ENCODE measurements at places on chromosomes 13 and 19.

GRCh38 chr19:49829721-49830120, 11.6 kb downstream of the MED25 start:
- DNase-seq = no peak

- DNase-seq = no peak
These were observed 218.7 kb downstream of the DNAJC15 start for GRCh38 chr13:43242040-43242439.

- DNase-seq = no peak
These were observed 5.2 kb upstream of the PLIN4 start for GRCh38 chr19:4523306-4524110.

DNA sequence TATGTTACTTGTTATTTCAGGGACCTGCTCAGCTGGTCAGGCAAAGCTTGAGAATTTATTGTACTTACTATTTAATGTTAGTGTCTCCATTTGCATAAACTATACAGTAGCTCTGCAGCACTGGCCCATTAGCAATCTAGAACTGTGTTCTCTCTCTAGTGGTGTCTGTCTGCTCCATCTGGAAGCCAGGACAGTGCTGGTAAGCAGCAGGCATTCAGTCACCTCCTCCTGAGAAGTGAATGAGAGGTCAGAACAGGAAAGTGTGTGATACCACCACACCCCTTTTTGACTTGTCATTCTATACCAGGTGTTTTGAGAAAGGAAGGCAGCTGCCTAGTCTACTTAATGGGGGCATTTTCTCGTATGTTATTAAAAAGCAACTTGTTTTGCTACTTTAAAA, 3.9 kb downstream of the COG3 start:
- DNase-seq = no peak

- DNase-seq = no peak
These were observed 70.0 kb downstream of the CHST8 start for GRCh38 chr19:33691736-33692135.

- no peak for DNase-seq
These were observed 85.4 kb upstream of the GPR183 start for GRCh38 chr13:99392470-99393135.

DNA sequence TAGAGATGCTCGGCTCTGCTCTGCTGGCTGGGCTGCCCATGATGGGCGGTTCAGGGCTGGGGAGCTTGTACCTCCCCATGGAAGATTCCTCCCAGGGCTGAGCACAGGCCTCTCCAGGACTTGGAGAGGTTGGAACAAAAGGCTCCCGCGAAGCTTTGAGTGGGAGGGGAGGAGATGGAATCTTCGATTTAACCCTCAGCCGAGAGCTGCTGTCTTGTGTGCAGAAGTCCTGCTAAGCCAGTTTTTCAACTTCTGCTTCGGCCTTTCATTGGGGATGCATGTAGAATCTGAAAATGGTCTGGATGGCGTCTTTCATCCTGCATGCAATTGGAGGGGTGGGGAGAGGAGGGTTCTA, 163.3 kb downstream of the KDM4B start:
- no peak for DNase-seq

- DNase-seq = no peak
These were observed 9.5 kb upstream of the AMER2 start for GRCh38 chr13:25181597-25181996.

GRCh38 chr13:114283576-114283975, 2.2 kb downstream of the UPF3A start:
- DNase-seq = no peak

GRCh38 chr13:78700121-78700910, 41.4 kb upstream of the OBI1 start:
- no peak for DNase-seq

- no peak for DNase-seq
These were observed 95.5 kb upstream of the KLHL1 start for GRCh38 chr13:70203661-70204229.

DNA sequence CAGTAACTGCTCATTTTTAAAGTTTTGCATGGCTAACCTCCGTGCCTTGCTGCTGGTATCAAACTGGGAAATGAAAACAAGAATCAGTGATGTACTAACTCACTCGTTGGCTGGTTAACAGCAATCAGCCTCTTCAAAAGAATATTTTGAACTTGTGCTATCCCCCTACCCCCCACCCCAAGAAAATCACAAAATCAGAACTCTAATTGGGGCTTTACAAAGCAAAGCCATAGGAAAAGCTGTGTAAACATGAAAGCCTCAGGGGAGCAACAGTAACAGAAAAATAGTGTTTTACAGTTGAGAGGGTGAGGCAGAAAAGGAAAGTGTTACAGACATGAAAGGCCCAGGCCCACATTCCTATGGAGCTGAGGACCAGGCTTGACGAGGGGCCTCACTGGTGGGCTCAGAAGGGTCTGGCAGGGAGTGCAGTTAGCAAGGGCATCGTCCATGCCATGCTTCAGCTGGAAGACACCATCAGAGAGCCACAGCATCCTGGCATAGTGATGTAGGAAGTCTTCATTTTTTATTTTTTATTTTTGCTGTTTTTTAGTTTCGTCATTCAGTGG, 217.6 kb downstream of the PCCA start:
- DNase-seq = no peak

DNA sequence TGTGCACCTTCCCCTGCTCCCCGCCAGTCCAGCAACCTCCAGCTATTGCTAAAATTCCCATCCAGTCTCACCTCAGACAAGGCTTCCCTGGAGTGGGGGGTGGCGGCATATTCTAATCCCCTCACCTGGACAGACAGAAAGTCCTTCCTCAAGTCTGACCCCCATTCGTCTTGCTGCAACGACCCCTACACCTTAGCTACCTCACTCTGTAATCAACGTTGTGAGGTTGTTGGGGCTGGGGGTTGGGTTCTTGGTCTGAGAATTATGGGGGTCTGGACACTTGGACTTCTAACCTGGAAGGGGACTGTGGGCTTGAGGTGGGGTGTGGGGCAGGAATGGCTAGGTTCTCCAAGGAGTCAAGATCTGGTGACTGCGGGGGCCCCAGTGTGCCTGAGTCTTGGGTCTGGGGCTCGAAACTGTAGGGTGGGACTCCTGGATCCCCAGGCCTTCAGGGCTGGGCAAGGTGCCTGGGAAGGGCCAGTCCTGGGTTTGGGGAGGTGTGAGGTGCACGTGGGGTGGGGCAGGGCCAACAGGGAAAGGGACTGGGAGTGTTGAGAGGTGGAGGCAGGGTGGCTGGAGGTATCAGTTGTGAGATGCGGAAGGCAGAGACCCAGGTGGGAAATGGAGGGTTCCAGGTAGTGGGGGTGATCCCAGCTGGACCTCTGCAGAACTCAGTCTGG, 1.3 kb downstream of the FOXA3 start:
- DNase-seq = no peak

DNA sequence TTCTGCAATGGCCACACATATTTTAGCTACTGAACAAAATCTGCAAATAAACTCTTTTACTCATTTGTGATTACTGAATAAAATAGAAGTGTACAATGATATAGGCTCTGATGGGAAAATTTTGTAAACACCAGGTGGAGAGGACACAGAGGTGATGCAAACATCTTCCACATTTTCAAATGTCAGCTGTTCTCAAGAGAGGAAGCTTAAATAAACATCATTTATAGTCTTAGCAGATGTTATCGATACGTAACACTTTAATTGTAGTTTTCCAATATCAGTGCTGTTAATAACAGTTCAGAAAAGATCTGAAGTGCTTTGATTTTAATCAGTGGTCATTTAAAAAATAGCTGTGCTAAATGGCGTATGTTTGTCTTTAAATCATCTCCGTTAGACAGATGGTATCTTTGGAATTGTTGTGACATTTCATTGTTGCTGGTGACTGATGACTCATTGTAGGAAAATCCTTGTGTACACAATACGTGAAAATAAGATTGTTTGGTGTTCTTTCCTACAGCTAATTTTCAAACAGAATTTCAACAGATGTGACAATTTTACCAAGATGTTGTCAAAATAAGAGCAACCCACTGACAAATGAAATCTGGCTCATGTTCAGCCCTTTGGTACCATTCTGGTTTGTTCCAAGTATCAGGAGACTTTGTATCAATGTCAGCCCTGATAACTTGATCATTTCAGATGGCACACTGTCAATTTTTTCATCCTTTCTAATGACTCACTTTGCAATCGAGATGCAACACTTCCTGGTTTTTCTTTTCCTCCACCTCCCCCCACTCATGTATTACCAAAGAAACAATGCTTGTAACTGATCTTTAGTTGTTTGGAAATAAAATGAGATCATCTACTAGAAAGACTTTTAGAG, 516.0 kb downstream of the DCT start:
- DNase-seq = no peak

- DNase-seq = peak; percentile 46
These were observed 6.4 kb upstream of the DMWD start for GRCh38 chr19:45798995-45799517.

- no peak for DNase-seq
These were observed 61.1 kb upstream of the FAM216B start for GRCh38 chr13:42720113-42720857.

DNA sequence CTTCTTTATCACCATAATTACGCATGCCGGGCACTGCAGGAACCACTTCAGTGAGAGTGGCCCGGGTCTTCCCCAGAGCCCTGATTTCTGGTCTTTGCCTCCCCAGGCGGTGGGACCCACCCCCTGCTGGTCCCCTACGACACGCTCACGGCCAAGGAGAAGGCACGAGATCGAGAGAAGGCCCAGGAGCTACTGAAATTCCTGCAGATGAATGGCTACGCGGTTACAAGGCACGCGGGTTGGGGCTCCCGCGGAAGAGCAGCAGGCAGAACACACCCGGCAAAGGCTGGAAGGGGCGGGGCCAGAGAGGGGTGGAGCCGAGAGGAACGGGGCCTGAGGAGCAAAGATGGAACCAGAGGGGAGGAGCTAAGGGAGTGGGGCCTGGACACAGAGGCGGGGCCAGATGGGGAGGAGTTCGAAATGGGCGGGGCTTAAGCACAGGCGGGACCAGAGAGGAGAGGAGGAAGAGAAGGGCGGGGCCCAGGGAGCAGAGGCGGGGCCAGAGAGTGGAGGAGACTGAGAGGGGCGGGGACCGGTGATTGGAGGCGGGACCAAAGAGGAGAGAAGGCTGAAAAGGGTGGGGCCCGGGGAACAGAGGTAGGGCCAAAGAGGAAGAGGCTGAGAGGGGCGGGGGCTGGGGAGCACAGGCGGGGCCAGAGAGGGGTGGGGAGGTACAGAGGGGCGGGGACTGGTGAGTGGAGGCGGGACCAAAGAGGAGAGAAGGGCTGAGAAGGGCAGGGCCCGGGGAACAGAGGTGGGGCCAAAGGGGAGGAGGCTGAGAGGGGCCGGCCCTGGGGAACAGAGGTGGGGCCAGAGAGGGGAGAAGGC, 73.4 kb downstream of the RYR1 start:
- DNase-seq = peak; percentile 87

GRCh38 chr13:78742659-78743058, 83.7 kb upstream of the OBI1 start:
- no peak for DNase-seq

DNA sequence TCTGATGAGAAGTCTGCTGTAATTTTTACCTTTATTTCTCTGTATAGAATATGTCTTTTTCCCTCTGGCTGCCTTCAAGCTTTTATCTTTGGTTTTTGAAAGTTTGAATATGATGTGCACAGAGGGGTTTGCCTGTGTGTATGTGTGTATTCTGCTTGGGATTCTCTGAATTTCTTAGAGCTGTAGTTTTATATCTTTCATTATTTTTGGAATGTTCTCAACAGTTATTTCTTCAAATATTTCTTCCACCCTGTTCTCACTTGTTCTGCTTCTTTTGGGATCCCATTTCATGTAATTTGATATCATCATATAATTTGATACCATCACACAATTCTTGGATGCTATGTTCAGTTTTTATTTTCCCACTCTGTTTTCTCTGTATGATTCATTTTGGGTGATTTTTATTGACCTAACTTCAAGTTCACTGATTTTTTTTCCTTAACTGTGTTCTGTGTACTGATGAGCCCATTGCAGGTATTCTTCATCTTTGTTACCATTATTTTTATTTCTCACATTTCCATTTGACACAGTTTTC, 7.5 kb downstream of the COG3 start:
- DNase-seq = no peak

GRCh38 chr19:39816287-39817048, 17.5 kb downstream of the DYRK1B start:
- no peak for DNase-seq

- DNase-seq = no peak
These were observed 125.7 kb upstream of the PEG3 start for GRCh38 chr19:56966225-56966696.

DNA sequence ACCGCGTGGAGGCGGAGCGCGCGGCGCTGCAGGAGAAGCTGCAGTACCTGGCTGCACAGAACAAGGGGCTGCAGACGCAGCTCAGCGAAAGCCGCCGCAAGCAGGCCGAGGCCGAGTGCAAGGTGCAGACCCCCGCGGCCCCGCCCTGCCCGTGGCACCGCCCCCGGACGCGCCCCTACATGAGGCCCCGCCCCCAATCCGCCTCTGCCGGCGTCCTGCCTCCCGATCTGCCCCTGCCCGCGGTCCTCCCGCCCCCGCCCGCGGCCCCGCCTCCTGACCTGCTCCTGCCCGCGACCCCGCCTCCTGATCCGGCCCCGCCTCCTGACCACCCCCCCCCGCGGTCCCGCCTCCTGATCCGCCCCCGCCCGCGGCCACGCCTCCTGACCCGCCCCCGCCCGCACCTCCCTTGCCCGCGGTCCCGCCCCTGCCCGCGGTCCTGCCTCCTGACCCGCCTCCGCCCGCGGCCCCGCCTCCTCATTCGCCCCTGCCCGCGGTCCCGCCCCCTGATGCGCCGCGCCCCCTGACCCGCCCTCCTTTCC, 11.7 kb downstream of the PRR36 start:
- DNase-seq = peak; percentile 58

DNA sequence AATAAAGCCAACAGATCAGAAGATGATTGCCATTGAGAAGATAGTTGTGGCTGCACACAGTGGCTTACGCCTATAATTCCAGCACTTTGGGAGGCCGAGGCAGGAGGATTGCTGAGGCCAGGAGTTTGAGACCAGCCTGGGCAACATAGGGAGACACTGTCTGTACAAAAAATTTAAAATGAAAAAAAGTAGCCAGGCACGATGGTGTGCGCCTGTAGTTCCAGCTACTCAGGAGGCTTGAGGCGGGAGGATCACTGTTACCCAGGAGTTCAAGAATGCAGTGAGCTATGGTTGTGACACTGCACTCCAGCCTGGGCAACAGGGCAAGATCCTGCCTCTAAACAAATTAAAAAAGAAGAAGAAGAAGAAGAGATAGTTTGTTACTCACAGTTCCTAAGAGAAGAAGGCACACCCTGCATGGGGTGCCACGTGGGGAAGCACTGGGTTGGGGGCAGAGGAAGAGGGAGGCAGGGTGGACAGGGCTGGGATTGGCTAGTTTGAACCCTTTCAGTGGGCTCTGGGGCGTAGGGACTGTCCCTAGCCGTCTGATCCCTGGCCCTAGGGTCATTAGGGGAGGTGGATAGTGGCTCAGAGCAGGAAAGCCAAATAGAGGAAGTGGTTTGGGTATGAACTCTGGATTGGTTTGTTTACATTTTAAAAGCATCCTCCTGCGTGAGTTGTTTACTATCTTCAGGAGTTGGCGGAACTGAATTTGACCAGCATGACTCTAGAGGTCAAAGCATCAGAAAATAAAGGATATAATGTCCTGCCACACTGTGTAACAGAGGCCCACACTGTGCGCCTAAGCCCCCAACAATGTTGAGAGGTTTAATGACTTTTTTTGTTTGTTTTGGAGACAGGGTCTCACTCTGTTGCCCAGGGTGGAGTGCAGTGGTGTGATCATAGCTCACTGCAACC, 60.5 kb upstream of the MEDAG start:
- no peak for DNase-seq

- no peak for DNase-seq
These were observed 529 bp downstream of the LONP1 start for GRCh38 chr19:5719274-5719960.

GRCh38 chr19:47389150-47389556, 30.2 kb downstream of the MEIS3 start:
- no peak for DNase-seq
